Bone marrow (tissue), 2 donors: ENCODE measurements at places on chromosomes 2 and 18.

DNA sequence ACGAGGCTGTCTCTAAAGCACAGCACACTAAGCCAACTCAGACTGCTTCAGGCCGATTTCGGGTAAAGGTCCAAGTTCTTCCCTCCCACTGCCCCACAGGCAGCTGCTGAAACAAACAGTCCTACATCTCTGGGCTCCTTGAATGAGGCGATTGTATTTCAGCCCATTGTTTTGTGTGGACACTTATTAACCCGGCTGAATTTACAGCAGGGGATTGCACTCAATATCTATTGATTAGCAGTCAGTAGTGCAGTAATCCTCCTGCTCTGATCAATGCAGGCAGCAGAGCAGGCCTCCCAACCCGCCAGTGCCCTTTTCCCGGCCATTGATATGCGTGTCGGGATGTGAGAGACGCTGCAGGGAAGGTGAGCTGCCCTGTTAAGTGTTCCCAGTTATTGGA is 330.1 kb downstream of the CMPK2 start:
- DNase-seq, result no peak

GRCh38 chr2:226702376-226702775 is 97.2 kb downstream of the IRS1 start:
- DNase-seq, result no peak

GRCh38 chr2:157468931-157469708 is 25.2 kb upstream of the CYTIP start:
- no peak for DNase-seq

DNA sequence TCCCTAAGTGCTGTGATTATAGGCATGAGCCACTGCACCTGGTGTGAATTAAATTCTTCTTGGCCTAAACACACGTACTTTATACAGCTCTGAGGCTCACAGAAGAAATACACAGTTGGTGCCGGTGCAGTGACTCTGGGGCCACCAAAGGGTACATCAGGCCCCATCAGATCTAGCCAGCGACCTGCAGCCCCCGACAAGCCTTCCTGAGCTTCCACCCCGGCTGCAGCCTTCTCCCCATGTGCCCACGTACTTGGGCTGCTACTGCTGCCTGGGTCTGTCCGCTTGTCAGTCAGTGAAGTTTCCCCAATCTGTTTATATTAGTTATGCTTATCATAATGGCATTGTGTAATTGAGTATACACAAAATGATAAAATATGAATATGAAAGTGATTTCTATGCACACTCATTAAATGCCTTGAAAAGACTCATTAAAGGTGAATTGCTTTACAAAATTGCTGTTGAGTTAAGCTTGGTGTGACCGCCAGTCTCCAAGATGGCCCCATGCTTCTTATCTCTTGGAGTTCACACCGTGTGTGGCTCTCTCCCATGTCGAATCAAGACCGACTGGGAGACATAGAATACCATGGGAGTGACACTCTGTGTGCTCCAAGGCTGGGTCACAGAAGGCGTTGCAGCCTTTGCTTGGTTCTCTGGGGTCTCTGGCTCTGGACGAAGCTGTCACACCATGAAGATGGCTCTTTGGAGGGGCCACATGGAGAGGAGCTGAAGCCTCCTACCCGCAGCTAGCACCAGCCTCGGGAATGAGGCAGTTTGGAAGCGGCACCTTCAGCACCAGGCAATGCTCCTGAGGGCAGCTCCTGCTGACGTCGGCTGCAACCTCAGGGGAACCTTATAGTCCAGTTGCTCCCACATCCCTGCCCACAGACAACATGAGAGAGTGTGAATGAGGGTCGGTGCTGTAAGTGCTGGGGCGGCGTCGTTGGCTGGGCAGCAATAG is 29.2 kb upstream of the HPCAL1 start:
- no peak for DNase-seq

DNA sequence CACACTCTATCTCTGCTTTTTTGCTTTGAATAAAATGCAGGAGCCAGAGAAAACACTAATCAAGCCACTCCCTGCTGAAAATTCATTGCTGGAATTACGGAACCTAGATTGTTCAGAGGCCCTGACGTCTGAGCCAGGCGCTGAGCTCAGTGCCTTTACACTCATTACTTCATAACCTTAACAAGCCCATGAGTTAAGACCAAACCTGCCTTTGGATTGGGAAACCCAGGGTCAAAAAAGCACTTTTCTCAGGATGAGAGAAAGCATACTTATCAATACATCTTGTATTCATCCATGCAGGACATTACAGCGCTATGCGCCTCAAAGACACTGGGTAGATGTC is 762 bp downstream of the INO80C start:
- DNase-seq, result no peak

GRCh38 chr2:36184848-36185247 is 170.7 kb upstream of the CRIM1 start:
- DNase-seq, result no peak

GRCh38 chr2:237035781-237036475 is 49.8 kb upstream of the COPS8 start:
- DNase-seq, result no peak

GRCh38 chr2:162219426-162219825 is 23.8 kb downstream of the FAP start:
- DNase-seq, result no peak

GRCh38 chr2:197786010-197786877 is 1.1 kb upstream of the BOLL start:
- no peak for DNase-seq

DNA sequence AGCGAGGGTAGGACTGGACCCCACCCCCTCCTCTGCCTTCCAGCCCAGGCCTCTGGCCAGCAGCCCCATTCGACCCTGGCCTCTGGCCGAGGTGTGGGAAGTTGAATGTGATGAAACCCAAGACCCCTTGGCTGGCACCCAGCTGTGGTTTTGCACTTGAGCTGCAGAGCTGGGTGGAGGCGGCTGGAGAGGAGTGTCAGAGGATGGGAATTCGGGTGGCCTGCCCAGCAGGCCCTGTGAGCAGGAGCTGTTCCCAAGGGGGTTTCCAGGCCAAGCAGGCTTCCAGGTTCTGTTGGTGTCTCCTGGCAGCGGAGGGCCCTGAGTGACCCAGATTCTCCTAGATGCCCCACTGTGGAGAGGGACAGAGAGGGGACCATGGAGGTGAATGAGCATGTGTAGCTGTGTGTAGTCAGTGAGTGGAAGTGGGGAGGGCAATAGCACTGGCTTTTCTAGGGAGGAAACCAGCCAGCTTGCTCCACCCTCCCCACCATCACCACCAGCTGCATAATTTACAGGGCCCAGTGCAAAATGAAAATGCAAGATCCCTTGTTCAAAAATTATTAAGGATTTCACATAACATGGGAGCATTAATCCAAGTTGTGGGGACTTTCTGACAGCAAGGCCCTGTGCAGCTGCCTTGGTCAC is 172.2 kb upstream of the HAAO start:
- DNase-seq, result peak; percentile 66

- DNase-seq, result no peak
These were observed 12.6 kb upstream of the FIGN start for GRCh38 chr2:163748420-163748819.

GRCh38 chr18:21146016-21146415 is 34.4 kb upstream of the ROCK1 start:
- DNase-seq, result no peak

- DNase-seq, result no peak
These were observed 820 bp upstream of the MATN3 start for GRCh38 chr2:20013126-20013849.

- DNase-seq, result no peak
These were observed 109.7 kb upstream of the MGAT5 start for GRCh38 chr2:134144081-134144596.

DNA sequence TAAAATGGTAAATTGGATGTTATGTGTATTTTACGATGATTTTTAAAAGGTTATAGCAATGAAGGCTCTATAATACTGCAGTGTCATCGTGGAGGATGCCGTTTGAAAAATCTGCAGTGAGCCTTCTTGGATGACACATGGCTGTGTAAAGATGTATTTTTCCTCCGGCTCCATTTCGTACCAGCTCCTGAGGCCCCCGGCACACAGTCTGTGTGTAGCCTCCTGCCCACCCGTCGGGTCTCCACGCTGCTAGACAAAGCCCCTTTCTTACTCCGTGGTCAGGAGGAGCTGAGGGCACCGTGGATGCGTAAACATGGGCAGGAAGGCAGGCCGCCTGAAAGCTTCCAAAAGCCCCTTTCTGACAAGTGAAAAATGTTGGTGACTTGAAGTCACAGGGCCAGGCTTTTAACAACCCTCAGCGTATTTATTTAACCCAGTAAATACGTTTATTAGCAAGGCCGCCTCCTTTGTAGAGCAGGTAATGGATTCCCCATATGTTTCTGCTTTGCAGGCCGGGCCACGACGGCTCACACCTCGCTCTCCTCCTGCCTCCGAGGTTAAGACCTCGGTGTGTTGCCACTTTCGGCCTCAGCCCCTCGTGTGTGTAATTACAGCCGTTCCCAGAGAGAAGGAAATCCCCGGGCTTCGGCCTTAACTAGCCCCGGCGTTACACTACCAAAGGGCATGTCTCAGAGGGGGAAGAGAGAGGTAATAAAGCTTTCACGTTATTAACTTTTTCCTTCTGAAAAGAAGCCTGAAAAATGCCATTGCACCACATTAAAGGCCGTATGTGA is 72.8 kb downstream of the DDX1 start:
- no peak for DNase-seq

- no peak for DNase-seq
These were observed 339.1 kb downstream of the TSN start for GRCh38 chr2:122094557-122094956.

DNA sequence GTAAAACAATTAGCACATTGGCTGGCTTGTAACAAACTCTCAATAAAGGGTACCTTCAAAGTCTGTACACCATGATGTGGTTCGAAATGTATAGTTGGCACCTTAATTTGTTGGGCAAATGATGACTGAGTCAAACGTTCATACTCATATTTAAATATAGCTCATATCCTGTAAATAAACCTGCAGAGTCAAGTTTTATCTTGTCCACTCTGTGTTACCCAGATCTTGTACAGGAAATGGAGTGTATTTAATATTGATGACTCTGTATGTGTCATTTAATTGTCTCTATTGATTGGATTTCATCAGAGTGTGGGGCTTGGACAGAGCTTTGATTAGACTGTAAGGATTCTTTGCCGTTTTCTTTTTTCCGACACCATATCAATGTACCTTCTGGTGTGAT is 805.6 kb upstream of the ZEB2 start:
- no peak for DNase-seq

DNA sequence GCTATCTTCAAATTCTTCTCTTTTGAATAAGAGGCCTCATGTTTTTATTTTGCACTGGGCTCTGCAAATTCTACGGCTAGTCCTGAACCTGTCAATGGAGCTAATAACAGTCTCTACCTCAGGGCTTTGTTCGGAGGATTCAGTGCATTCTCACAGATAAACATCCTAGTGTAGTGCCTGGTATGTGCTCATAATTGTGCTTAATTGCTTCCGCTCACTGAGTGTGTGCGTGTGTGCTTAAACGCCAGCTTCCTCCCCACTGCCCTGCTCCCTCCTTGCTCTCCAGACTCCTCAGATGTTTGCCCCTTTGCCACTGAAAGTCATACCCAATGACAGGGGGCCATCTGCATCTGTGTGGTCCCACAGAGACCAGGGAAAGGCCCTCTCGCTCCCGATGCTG is 6.7 kb downstream of the GYPC start:
- DNase-seq, result no peak

DNA sequence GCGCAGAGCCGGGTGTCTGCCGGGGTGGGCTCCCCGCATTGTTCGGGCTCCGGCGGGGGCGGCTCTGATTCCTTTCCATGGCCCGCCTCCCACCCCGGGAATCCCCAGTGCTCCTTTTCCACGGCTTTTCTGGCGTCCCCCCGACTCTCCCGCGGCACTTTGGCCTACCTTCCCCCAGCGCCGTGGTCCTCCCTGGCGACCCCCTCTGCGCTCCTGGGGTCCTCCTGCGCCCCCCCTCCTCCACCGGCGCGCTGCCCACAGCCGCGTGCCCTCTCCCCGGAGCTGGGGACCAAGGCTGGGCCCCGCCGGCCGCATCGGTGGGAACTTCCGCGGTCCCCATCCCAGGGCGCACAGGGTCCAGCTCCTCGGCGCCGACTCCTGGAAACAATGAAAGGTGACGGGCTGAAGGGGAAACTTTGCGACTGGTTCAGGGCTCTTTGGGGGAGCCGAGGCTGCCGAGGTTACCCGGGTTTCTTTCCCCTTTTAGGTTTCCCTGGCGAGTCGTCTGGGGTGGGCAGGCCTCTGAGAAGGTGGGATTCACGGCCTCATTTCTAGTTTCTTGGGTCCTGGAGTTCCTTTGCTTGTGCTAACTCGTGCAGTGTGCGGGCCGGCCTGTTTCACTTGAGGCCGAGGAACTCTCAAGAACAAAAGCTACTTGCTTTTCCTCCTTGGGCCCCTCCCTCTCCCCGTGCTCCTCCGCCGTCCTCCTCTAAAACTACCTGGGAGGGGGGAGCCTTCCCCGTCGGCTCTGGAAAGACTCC is 2.2 kb downstream of the TGIF1 start:
- peak; percentile 35 for DNase-seq

DNA sequence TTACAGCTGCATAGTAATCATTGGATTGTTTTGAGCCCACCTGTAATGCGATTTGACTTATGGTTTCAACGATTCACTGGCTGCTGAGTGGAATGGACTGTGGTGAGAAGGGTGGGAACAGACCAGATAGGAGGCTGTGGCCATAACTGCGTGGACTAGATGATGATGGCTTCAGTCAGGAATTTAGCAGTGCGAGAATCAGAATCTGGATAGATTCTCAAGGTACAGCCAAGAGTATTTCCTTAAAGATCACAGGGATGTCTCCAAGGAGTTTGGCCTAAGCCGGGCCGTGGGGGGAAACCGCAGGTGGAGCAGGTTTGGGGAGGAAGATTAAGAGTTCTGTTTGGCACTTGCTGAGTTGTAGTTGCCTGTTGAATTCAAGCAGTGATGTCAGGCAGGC is 44.0 kb upstream of the CHMP1B start:
- DNase-seq, result no peak

DNA sequence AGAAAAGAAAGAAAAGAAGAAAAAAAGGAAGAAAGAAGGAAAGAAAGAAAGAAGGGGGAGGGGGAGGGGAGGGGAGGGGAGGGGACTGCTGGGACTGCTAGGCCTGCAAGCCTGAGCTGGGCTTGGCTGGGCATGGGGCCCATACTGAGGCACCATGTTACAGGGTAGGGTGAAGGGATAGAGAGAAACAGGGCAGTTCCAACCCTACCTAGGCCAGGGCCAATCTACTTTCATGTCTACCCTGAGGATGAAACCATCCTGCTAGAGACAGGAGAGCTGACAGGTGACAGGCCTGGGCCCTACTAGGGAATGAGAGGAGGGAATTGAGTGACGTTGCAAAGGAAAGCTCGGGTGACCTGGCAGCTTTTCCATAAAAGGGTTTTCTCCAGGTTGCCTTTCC is 41.7 kb downstream of the TEX44 start:
- DNase-seq, result no peak

DNA sequence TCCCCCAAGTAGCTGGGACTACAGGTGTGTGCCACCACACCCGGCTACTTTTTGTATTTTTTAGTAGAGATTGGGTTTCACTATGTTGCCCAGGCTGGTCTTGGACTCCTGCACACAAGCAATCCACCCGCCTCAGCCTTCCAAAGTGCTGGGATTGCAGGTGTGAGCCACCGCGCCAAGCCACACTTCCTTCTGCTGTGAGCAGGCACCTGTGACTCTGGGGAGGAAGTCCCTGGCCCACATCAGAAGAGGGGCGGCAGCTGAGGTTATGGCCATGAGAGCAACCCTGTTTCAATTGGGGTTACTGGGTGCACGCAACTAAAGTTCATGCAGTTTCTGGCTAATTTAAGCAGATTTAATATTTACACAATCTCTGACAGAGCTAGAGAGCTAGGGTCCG is 91.0 kb downstream of the PLB1 start:
- DNase-seq, result no peak

- no peak for DNase-seq
These were observed 12.3 kb downstream of the CRIM1 start for GRCh38 chr2:36367895-36368353.
